DMS153 (cell line): ENCODE measurements at places on chromosomes 1 and 21.

DNA sequence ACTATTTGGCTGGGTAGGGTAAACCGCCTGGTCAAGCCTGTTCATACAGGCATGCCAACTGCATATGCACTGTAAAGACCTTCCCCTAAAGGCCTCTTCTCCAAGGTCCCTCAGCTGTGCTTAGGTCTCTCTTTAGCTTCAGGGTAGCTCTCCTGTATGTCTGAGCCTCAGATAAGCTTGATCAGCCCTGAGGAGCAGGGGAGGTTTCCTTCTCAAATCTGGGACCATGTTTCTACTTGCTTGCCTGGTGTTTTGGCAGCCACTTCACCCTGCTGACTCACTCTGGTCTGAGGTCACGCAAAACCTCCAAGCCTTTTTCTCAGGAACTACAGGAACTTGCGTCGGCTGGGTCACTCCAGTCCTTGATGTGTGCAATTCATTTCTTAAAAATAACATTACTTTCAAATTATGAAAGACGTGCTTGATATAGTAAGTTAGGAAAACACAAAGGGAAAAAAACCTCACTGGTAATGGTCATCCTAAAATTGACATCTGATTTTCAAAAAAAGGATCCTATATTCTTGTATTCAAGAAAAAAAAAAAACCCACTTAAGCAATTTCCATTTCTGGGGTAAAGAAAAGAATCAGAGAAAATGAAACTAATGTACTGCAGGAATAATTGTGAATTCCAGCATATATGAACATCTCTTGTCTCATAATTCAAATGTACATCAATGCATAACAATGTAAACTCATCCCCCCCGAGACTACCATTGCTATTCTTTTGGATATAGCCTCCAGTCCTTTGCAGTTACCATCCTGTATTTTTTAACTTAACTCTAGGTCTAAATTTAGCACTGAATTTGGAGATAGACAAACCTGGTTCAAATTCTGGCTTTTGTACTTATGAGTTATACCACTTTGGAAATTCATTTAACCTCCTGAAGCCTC lies 24.8 kb upstream of the RNF19B start:
- DNase-seq, result no peak

DNA sequence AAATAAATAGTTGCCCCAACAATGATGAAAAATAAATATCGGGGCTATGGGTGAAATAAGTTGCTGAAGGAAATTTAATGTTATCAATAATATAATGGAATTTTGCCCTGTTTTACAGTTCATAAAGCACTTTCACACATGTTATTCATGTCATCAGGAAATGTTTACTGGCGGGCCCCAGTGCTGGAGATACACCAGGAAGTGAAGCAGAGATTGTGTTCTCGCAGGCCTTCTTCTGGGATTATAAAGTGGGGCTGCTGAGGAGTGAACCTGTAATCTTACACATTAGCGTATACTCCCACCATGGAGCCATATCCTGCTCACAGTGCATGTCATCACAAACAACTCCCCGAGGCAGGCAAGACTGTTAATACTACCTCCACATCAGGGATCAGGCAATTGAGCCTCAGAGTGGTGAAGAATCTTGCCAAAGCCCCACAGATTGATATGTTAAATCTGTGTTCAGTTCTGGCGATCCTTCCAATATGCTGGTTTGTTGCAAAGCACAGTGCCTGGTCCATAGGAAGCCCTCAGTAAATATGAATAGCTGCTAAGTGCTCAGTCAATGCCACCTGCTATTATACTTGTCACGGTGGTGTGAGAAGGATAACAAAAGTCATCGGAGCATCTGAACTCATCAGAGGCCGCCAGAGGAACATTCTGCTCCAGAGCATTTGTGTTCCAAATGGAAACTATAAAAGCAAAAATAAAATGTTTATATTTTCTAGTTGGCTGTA lies 104.4 kb upstream of the UBE2U start:
- peak; percentile 10 for DNase-seq

DNA sequence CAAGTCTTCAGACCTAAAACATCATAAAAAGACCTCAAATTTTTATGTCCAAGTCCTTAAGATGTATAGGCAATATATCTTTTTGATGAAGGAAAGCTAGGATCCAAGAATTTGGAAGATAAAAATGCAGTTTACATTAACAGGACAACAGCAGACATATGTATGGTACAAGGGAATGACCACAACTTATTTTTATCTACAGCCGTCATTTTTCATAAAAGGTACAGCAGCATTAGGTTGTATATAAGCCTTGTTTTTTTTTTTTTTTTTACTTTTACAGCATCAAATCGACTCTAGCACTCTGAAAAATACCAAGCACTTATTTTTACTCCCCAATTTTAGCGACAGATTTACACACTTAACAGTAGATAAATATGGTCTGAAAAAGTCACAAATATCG lies 1.3 kb downstream of the SRSF10 start:
- no peak for DNase-seq

- no peak for DNase-seq
Measured at GRCh38 chr1:150875197-150876118, 941 bp downstream of the ARNT start.

GRCh38 chr1:160097911-160098851 lies at the start of gene IGSF8:
Gene IGSF8, minus strand, starts transcription at chr1:160098619. Its CDS starts 147 bp downstream, at chr1:160098472.
- peak; percentile 87 for DNase-seq

DNA sequence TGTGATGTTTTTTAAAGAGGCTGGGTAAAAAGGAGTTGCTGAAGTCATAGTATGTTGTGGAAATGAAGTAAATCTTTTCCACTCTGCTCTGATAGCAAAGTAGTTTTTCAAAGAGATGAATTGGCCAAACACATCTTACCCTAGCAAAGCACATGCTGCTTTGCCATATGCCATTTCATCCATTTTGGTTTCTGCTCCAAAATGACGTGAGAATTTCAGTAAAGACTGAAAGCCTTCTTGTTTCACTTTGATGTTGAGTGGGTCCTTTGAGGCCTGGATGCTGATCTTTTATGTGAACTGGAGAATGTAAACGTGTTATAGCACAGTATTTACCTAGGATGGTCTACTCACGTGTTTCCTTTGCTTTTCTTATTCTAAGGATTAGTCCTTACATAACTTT lies 73.3 kb upstream of the PGD start:
- no peak for DNase-seq
